ENCODE measurements at places on chromosomes 5 and 9.

DNA sequence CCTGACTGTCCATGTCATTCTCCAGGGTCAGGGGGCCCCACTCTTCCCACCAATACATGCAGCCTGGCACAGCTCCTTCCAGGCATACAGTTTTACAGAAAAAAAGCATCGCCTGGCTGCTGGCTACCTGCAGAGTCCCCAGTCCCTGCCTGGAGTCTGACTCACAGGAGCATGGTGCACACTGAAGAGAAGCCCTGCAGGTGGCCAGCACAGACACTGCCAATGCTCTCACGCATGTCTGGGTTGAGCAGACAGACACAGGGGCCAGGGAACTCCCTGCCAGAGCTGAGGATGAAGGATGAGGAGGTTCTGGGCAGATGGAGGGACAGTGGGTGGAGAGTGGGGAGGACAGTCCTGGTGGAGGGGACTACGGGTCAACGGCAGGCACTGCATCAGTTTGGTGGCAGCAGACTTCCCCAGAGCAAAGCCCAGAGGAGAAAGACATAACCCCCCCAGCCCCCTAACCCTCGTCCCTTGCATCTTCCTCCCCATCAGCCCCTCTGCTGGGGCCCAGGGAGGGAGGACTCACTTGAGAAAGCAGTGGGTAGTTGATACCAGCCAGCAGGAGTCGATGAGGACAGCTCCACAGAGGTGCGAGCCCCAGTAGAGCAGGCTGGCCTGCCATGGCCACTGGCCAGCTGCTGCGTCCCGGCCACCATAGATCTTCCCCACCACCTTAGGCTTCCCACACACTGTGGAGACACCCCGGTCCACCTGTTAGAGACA is 72.9 kb upstream of the SPTLC1 start:
- no peak for DNase-seq

DNA sequence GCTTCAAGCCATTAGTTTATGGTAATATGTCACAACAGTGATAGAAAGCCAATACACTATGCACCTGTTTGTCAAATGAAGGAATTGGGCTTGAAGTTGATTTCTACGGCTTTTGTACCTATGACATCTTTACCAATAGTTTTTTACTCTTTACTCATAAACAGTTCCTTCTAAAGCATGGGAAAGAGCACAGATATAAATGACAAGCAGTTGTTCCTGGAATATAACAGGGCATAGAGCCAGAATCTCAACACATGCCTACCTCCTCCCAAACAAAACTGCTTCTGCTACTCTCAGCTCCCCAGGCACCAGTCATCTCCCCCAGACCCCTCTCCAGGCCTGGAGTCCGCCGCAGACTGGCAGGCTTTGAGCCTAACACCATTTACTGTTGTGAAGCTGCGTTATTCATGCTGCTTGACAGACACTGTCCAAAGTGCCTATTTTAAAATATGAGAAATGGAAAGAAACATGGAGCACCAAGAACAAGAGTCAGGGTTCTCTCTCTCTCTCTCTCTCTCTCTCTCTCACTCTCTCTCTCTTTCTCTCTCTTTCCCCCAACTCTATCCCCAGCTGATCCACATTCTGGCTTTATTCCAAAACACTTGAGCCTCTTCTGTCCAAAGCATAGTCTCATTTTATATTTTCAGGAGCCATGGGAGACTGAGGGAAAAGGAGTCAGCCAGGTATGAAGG is 111.6 kb downstream of the ADRB2 start:
- peak; percentile 26 for DNase-seq

DNA sequence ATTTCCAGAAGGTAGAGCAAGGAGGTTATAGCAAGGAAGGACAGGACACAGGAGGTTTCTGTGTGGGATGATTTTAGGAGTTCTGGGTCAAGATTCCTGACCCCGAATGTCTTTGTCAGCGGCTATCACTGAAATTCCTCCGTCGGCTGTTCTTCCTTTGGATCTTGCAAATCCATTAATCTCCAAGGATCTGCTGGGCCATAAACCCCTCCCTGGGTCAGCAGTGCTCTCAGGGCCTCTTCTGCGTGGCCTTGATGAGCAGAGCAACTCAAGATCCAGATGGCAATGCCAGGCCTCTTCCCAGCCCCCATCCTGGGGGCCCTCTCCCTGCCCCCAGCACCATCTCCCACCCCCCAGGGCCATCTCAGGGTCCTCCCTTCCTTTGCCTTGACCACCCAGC is 16.3 kb upstream of the COL27A1 start:
- no peak for DNase-seq

- no peak for DNase-seq
Measured at GRCh38 chr5:138903130-138903775, 28.1 kb upstream of the LRRTM2 start.

DNA sequence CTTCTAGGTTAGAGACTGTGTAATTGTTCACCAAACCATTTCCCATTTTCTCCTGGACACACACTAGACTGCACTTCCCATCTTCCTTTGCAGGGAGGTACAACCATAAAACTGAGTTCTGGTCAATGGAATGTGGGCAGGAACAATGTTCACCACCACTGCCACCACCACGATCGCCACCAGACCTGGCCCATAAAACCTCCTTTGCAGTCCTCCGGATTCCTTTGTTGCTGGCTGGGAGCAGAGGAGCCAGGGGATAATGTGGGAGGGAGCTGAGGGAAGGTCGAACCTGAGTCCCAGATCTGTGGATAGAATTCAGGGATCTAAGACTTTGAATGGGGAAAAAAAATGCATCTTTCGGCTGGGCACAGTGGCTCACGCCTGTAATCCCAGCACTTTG is 29.4 kb upstream of the EGFLAM start:
- DNase-seq = no peak

Data from BE2C (cell line).